ENCODE measurements at places on chromosomes 1 and 21.

GRCh38 chr1:6041432-6042062 is 4.1 kb upstream of the KCNAB2 start:
- peak; percentile 80 for DNase-seq

DNA sequence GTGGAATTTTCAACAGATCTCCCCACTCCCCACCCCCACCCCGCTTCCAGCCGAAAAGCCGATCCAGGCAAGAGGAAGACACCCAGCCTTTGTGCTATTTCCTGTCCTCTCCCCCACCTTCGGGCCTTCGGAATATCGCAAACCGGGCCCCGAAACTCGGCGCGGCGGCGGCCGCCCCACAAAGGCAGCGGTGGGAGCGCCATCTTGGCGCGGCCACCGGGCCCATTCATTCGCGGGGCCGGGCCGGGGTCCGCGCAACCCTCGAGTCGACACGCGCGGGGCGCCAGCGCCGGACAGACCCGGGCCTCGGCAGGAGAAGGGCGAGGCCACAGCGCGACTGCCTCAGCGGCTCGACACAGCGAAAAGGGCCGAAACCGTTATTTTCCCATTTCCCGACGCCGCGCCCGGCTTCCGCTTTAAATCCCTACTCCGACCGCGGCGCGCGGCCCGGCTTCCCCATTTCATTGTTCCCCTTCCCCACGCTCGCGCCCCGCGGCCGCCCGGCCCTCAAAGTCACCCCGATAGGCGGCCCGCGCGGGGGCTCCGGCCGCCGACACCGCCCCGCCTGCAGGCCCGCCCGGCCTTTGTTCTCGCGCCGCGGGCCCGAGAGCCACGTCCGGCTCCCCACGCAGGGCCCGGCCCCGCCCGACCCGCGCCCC is 911 bp downstream of the GNB1 start:
- no peak for DNase-seq

GRCh38 chr1:48082271-48082962 is 85.2 kb upstream of the TRABD2B start:
- DNase-seq, result peak; percentile 27

DNA sequence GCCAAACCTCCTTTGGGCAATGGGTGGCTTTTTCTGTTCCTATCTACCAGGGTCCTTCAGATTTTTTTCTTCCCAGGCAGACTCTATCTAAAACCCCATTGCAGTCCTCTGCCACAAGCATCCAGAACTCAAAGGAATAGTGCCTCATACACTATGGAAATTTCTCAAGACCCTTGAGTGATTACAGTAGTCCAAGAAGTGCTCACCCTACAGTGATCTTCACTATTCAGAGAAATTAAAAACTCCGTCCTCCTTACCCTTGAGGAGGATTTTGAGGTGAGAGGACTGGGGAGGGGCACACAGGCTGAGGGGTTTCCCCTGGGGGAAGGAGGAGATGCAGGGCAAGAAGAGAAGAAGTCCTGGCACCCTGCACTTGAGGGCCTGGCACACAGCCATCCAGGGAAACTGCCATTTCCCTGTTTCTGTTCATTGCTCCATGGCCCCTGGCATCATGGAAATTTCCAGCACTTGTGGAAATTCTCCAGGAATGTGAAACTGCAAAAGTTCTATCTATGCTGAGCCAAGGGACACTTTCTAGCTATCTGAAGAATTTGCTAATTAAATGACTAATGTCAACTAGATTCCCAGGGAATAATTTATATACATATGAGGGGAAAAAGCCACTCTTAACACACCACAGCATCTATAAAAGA is 102.5 kb upstream of the ATP1B1 start:
- no peak for DNase-seq

DNA sequence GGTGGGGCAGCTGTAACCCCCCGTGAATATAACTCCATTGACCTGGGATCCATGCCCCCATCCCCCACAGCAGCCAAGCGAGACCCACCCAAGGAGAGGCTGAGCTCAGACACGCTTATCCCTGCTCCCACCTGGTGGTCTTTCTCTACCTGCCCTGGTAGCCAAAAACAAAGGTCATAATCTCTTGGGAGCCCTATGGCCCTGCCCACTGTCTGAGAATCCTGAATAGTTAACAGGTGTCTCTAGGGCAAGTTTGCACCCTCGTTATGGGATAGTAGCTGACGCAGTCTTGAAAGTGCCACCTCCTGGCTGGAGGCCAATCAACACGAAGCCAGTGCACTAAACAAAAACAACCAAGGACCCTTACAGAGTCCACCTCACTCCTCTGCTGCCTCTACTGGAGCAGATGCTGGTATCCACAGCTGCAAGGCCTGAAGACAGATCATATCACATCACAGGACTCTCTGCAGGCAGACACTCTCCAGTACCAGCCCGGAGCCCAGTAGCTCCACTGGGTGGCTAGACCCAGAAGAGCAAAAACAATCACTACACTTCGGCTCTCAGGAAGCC is 134.3 kb upstream of the C1orf174 start:
- DNase-seq, result no peak

GRCh38 chr1:248670003-248670402 is 14.7 kb upstream of the OR2T27 start:
- DNase-seq, result no peak

- peak; percentile 72 for DNase-seq
These were observed at the start of gene RNASEL for GRCh38 chr1:182588500-182589396. Gene RNASEL, minus strand, starts transcription at chr1:182589256. Its CDS starts 2,450 bp downstream, at chr1:182586806.

DNA sequence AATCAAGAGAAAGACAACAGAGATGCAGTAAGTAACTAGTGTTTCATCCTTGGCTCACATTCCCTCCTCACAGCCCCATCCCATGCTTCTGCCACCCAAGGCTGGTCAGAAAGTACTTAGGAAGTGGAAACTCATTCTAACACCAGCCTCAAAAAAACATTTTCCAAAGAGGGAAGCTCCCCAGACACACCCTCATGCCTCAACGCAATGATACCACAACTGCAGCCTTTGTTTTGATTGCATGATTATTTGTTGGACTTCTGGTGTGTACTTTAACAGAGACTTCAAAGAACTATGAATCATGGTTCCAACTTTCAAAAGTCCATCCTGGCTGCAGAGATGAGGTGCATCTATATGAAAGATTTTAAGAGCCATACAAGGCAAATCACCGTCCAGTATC is 45.2 kb upstream of the KCNA3 start:
- no peak for DNase-seq

DNA sequence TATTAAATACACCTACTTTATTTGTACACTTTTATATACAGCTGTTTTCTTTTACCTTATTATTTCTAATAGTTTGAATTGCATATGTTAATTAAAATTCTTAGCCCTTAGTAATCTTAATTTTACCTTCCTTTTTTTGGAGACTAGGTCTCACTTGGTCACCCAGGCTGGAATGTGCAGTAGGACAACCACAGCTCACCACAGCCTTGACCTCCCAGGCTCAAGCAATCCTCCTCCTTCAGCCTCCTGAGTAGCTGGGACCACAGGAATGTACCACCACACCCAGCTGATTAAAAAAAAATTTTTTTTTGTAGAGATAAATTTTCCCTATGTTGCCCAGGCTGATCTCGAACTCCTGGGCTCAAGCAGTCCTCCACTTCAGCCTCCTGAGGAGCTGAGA is 15.0 kb upstream of the SDC3 start:
- no peak for DNase-seq

Measured in HEK293T (cell line).